ENCODE measurements at places on chromosomes 2 and 18.

- no peak for DNase-seq
These were observed 130.4 kb downstream of the NRXN1 start for GRCh38 chr2:50901510-50901909.

- no peak for DNase-seq
These were observed 18.1 kb downstream of the BCL2L11 start for GRCh38 chr2:111138839-111139238.

DNA sequence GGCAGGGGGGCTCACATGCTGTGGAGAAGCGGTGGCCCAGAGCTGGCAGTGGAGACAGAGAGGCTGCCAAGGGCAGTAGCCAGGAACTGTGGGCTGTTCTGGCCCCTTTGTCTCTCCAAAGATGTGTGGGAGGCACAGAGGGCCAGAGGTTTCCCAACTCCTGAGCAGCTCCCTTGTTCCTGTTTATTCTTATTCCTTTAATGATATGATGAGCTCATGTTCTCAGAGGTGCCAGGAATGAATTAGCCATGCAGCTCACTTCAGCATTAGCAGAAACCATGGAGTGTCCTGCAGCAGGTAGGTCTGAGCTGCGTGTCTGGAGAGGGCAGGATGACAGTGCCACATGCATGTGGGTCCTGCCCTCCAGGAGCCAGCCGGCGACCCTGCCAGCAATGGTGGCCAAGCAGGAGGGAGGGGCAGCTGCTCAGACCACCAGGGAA lies 77.9 kb upstream of the FZD7 start:
- DNase-seq: no peak

GRCh38 chr18:31648458-31648857 lies 35.9 kb downstream of the B4GALT6 start:
- DNase-seq: no peak

DNA sequence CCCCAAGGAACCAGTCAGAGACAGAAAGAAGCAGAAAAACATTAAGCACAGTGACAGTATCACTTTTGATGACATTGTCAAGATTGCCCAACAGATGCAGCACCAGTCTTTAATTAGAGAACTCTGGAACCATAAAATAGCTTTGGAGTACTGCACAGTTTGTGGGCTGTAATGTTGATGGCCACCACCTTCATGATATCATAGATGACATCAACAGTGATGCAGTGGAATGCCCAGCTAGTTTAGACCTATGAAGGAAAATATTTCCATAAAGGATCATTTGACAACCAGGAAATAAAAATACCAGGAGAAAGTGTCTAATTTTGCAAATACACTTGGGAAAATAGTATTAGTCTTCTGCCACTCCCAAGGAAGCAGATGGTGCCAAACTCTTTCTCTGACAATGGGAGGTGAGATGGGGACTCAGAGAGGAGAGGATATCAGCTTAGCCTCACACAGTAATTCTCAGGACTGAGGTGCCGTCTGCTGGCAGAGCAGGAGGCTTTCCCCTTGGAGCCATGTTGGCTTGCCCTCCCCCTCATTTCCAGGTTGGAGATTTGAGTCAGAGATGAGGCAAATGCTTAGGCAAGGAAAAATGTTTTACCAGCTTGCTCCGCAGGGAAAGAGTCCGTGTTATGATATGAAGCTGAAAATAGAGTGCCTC lies 107.5 kb upstream of the CELF4 start:
- no peak for DNase-seq

DNA sequence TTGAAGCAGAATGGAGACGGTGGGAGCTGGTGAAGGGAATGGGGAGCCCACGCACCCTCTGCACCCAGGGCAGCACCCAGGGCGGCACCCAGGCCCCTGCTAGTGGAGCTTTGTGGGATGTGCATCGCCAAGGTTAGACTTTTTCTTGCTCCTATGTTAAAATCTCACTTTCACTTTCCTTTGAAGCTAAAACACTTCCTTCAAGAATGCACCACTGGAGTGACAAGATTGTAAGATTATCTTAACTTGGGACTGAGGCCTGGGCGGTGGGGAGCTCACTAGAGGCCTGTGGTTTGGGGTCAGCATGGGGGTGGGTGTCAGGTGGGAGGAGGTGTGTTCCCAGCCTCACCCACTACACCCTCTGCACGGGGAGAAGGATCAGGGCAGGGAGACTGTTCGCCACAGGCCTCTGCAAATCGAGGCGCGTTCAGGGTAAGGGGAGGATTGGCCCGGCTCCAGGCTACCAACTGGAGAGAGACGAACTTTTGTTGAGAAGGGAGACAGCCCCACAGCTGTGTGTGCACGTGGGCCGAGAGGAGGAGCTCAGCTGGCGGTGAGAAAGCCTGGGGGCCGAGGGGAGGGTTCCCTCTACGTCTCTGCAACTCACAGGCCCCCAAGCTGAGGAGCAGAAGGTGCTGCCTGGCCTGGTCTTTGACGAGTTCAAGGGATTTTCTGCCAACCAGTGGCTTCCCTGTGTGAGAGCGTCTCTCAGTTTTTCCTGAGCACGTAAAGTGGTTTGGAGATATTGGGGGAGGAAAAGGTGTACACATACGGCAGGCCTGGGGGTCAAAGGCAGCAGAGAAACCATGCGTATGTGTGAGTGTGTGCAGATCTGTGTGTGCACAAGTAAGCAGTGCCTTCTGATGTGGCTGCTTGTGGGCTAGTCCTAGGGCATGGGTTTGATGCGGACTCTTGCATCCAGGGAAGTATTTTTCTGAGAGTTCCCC lies 147.7 kb downstream of the KLHL29 start:
- DNase-seq: peak; percentile 35

DNA sequence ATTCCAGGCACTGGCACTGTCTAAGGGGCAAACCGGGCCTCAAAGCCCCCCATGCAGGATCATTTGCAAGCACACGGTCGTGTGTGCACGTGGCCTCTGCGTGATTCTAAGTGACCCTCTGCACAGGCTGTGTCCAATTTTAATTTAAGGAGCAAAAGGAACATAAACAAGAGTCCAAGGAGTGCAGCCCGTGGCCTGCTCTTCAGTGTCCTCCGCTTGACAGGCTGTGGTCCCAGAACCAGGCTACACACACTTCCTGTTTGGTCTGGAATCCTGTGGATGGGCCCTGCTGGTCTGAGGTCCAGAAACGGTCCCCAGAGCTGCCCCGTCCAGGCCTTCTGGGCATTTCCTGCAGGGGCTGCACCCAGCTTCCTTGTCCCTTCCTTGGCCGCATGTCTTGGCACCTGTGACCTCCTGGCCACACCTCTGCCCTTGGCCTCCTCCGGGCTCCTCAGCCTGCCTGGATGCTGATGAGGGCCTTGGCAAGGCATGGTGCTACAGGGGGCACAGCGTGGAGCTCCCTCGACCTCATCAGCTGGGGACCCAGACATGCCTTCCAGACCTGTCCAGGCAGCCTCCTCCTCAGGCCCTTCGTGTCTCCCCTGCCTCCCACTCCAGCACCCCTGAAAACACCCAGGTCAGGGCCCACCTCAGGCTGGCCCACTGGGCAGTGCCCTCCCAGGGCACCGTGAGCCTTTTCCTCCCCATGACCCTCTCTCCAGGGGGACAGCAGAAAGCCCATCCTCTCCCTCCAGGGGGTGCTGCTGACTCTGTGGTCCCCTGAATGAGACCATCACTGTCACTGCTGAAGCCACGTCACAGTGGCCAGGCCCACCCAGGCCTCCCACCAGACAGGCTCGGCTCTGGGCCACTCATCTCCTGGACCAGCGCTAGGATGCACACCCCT lies 136.4 kb upstream of the GPC1 start:
- no peak for DNase-seq

GRCh38 chr2:156537141-156537540 lies 101.0 kb downstream of the GPD2 start:
- no peak for DNase-seq

GRCh38 chr18:3499501-3499900 lies 49.5 kb downstream of the TGIF1 start:
- no peak for DNase-seq

DNA sequence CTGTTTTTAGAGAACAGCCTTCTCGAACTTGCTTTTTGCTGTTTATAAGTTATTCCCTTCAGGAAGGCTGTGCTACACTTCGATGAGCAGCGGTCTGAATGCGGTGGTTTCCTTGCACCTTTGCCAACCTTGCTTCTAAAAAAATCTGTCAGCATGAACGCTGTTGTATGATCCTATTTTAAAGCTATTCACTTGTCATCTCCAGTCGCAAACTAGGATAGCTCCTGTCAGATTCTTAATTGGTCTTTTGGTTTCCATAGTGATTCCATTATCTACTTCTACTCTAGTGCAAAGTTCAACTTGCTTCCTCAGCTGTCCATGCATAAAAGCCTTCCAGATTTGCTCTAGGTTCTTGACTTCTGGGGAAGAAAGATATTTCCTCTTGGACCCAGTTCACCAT lies 76.3 kb upstream of the GALNT3 start:
- DNase-seq: no peak

DNA sequence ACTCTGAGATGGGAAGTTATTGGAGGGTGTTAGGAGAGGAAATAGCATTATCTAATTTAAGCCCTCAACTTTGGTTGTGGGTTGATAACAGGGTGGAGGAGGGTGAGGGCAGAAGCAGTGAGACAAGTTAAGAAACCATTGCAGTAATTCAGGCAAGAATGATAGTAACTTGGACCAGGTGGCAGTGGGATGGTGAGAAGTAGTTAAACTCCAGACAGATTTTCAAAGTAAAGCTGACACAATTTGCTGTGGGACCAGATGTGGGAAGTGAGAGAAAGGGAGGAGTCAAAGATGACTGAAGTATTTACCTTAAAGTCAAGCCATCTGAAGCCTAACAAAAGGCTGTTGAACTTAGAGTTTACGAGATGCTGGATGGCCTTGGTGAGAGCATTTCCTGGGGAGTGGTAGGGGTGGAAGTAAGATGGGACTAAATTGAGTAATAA lies 163.2 kb upstream of the KLF7 start:
- DNase-seq: no peak

DNA sequence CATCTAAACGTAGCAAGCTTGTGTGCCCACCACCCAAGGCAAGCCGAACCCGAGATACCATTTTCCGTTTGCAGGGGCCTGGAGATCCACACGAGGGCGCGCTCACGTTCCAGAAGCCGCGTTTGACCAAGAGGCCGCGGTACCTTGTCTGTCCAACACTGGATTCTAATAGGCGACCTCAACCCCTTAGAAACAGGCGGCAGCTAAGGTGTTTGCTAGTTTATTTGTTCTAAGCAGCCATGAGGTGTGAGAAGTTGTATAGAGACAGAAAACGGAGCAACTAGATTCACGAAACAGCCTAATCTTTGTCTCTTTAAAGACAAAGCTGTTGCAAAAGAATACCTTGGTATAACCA lies 4.2 kb downstream of the HOXD11 start:
- DNase-seq: no peak

GRCh38 chr2:235697041-235697440 lies 203.2 kb downstream of the AGAP1 start:
- no peak for DNase-seq

GRCh38 chr2:190853531-190854383 lies 26.9 kb upstream of the GLS start:
- no peak for DNase-seq

- no peak for DNase-seq
These were observed 167.1 kb downstream of the SLC8A1 start for GRCh38 chr2:40284797-40285196.

GRCh38 chr2:83827618-83828017 lies 631.5 kb downstream of the SUCLG1 start:
- no peak for DNase-seq

- no peak for DNase-seq
These were observed 23.4 kb downstream of the FBLN7 start for GRCh38 chr2:112161431-112162145.

GRCh38 chr2:98850074-98850473 lies 86.0 kb downstream of the CRACDL start:
- no peak for DNase-seq

DNA sequence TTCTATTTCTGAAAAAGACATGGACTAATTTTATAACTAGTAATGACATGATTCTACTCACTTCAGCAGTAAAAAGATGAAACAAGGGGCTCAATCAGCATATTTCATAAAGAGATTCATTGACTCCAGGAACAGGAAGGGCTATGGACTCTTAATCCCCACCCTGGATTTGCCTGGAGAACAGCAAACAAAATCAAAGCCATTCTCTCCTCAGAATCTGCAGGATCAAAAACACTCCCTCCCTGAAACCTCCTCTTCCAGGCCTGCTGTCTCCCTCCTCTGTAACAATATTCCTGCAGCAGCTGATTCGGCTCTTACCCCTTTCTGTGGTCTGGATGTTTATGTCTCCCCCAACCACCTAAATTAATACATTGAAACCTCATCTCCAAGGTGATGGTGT lies 57.0 kb downstream of the ZC3H8 start:
- no peak for DNase-seq

DNA sequence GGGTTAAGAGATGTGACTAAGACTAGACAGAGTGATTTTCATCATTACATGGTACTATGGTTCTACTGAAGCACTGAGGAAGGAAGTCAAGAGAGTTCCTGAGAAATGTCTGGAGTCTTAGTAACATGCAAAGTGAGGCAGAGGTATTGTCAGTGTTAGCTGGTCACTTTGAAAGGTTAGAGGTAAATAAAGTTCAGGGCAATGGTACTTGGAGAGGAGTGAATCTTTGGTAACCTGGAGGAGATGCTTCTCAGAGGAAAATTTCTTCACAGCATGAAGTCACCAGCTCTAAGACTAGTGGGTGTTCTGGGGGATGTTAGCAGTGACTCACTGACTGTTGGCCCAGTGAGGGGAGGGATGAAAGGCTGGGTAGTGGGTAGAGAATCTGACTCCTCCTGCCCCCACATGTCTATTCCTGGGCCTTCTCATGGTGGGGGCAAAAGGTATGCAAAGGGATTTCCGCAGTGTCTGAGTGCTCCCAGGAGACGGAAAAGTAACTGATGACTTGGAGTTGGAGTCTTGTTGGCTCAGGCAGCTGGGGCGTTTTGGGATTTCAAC lies 23.3 kb upstream of the IL1RN start:
- no peak for DNase-seq

- no peak for DNase-seq
These were observed 1132.4 kb upstream of the CDH2 start for GRCh38 chr18:29309366-29309765.

GRCh38 chr2:145845207-145845894 lies 1325.4 kb upstream of the ZEB2 start:
- DNase-seq: no peak

GRCh38 chr2:44839370-44839769 lies 102.1 kb upstream of the SIX3 start:
- DNase-seq: no peak

DNA sequence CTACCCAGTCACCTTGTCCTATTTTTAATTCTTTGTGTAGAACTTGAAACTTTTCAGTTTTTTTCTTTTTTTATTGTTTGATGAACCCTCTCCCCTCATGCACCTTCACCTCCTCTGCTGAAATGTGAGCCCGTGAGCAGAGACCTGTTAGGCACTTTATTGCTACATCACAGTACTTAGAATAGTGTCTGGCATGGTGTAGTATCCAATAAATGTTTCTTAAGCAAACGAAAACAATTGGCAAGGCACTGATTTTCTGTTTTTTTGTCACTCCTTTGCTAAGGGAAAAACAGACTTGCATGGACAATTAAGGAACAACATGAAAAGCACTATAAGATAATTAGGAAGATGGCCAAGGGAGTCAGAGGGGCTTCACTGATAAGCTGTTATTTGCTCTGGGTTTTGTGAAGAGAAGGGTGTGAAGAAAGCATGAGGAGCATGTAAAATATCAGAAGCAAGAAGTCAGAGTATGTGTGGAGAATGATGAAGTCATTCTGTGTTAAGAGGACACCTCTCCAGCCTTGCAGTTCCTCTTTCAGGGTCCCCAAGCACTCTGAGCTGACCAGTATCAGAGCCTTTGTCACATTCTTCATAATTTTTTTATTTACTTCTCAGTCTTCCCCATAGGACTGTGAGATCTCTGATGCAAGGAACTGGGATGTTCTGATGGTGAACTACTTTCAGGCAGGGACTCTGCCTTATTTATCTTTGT lies 99.7 kb upstream of the CAVIN2 start:
- DNase-seq: no peak

- peak; percentile 36 for DNase-seq
These were observed 494 bp downstream of the ANKZF1 start for GRCh38 chr2:219230059-219230540.
